ENCODE measurements at places on chromosomes 7 and 10.

GRCh38 chr7:2045559-2046405 lies 187.0 kb downstream of the MAD1L1 start:
- DNase-seq: no peak

GRCh38 chr10:111093741-111094380 lies 17.0 kb downstream of the ADRA2A start:
- no peak for DNase-seq

DNA sequence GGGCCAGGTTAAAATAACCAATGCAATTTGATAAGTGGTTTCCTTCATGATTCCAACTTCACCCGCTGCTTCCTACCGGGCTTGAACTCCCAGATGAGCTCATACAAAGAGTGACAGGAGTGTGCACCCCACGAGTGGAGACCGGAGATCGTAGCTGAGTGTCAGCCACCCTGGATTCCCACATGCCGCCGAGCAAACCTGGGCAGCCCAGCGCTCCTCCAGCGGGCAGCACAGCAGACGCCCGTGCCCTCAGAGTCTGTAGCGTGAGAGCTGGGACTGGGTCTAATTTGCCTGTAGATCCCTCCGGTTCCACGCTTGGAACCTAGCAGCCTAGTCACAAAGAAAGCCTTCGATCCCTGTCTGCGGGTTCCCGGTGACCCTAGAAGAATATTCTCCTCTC lies 476.1 kb upstream of the MGMT start:
- no peak for DNase-seq

DNA sequence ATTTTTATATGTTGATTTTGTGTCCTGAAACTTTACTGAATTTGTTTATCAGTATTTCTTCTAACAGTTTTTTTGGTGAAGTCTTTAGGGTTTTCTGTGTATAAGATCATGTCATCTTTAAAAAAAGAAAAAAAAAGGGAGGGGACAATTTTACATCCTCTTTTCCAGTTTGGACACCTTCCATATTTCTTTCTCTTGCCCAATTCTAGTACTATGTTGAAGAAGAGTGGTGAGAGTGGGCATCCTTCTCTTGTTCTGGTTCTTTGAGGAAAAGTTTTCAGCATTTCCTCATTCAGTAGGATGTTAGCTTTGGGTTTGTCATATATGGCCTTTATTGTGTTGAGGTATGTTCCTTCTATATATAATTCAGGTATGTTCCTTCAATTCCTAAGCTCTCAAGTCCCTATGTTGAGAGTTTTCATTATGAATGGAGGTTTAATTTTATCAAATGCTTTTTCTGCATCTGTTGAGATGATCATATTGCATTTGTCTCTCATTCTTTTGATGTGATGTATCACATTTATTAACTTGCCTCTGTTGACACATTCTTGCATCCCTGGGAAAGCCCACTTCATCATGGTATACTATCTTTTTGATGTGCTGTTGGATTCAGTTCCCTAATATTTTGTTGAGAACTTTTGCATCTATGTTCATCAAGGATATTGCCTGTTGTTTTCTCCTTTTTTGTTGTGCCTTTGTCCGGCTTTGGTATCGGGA lies 12.1 kb downstream of the TAS2R40 start:
- DNase-seq: no peak

DNA sequence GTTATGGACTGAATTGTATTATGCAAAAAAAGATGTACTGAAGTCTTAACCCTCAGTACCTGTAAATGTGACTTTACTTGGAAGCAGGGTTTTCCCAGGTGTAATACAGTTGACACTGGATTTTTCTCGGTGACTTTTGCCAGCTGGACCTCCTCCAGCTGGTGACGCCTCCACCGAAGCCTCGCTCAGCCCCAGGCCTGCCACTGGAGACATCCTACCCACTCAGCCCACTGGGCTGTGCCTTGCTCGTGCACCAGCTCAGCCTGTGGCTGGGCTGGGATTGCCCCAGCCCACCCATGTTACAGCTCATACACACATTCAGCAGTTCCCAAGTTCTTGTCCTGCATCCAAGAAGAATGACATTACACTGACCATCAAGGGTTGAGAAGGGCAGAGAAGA lies 42.4 kb upstream of the GPR22 start:
- no peak for DNase-seq

GRCh38 chr7:133412942-133413341 lies 160.1 kb downstream of the EXOC4 start:
- no peak for DNase-seq

GRCh38 chr10:77591238-77591880 lies 46.2 kb downstream of the KCNMA1 start:
- no peak for DNase-seq

DNA sequence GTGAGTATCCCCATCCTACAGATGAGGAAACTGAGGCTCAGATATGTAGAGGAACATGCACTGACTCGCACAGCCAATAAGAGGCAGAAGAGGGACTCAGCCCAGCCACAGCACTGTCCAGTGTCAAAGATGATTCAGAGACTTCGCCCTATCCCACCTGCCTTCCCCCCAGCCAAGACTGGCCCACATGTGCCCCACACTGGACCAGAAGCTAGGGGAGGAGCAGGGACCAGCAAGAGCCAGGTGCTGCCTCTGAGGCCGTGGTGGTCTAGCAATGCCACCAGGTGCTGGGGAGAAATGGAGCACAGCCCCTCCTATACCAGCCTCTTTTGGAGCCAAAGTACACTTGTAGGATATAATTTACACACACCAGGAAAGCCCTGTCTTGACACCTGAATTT lies 22.3 kb downstream of the GRID1 start:
- DNase-seq: no peak

DNA sequence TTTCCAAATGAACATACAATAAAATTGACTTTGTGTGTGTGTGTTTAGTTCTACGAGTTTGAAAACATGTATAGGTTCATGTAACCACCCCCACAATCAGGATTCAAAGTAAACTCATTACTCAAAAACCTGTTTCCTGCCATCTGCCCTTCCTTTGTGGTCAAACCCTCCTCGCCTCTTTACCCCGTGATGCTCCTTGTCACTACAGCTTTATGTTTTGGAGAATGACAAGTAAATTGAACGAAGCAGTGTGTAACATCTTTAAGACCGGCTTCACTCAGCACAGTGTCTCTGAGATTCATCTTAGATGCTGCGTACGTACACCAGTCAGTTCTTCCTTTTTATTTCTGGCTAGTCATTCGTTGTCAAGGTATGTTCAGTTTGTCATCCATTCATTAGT lies 54.6 kb upstream of the MKI67 start:
- DNase-seq: no peak

GRCh38 chr10:48744587-48744986 lies 59.9 kb downstream of the WDFY4 start:
- no peak for DNase-seq

GRCh38 chr10:113802997-113803396 lies 50.9 kb downstream of the DCLRE1A start:
- DNase-seq: no peak

- DNase-seq: no peak
These were observed 169.5 kb downstream of the SNX13 start for GRCh38 chr7:17770710-17771375.

DNA sequence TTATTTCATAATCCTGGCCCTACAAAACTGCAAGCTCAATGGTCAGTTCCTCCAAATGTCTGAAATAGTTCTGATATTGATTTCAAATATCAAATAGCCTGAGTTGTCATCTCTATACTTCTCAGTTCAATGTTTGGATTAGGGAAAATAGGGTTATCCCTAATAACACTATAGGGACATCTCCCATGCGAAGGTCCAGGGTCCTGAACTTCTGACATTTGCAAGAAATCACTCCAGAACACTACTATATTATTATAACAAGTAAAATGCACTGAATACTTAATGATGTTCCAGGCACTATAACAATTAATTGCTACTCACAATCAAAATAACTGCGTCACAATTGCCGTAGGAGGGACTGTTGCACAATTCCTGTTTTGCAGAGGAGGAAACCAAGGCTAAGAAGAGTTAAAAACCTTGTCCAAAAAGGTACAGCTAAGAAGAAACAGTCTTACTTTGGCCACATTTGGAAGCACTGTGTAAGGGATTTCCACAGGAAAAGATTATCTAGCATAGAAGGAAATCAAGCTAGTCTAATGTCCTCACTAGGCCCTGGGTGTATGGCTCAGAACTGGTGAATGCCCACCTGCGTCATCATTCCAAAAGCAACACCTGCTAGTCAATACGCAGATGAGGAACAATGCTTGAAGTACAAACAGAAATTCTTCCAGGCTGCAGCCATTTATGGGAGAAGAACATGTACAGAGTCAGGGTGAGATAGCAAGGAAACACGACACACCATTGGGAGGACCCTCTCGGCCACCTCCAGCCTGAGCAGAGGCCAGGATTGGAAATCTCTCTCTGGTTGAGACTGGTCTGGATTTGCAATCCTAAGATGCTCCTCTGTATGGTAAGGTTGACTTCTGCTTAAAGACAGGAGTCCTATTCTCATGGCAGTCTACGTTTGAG lies 48.3 kb downstream of the ABLIM1 start:
- DNase-seq: no peak

- DNase-seq: no peak
These were observed 153.4 kb downstream of the ATE1 start for GRCh38 chr10:121774404-121774803.

DNA sequence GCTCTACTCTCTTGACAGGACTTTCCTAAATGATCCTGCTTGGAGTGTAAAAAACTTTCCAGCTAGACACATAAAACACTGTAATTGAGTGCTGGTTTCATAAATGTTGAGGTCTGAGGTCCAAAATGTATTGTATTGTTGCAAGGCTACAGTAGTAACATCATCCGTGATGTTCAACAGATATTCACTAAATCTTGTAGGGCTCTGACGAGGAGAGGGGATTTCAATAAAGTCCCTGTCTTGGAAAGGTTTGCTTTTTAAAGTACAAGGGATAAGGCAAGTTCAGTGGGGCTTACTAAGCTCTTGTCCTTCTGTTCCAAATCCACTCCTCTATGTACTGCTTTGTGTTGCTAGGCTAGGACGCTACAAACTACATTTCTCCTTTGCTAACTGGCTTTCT lies 48.9 kb downstream of the FHIP2A start:
- DNase-seq: no peak

- DNase-seq: no peak
These were observed 830.2 kb upstream of the LRRTM3 start for GRCh38 chr10:66095610-66096009.
